Activated naive CD8-positive, alpha-beta T cell treated with anti-CD3 and anti-CD28 coated beads, Interleukin-2, amount 10 ng/mL, durations not matched to agents 7 days and 5 days (primary cell): ENCODE measurements at places on chromosomes 3 and 15. TPM values are rescaled to one million over a fixed set of nuclear protein-coding genes. Genes with fewer than 3 reads are reported as not detected.

GRCh38 chr15:90884719-90885431 is 571 bp downstream of the FES start:
- peaks cover 7% of the 10 kb centered on the region for H3K36me3 ChIP-seq
- no peak for DNase-seq
- peak overlapping the region; percentile 60 for H3K4me3 ChIP-seq
- H3K27ac ChIP-seq = peak overlapping the region; percentile 81

DNA sequence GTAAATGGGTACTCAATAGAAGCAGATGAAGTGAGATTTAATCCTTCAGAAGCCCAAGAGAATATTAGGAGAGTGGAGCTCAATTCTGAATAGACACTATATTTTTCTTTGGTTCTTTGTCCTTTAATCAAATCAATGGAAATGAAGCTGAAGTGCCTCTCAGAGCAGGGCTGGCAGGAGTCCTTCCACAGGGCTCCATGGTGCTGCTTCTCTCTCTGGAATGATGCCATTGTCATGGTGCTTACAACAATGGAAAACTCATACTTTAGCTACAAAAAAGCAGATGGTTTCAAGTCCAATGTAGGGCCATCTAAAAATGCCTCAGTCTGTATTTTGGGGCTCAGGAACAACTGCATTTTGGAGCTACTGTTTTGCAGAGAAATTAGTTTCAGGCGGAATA is 125.1 kb downstream of the SNRK start:
- H3K36me3 ChIP-seq = peaks cover 1% of the 10 kb centered on the region
- no peak overlapping the region for H3K4me3 ChIP-seq
- no peaks in the 10 kb centered on the region for H3K27me3 ChIP-seq
- no peak for DNase-seq
- no peak overlapping the region for H3K27ac ChIP-seq
- H3K4me1 ChIP-seq = peaks cover 7% of the 10 kb centered on the region

The LIPC gene
- 7.4 TPM for total RNA-seq

The GCNT3 gene
- not detected for total RNA-seq

The C2CD4B gene
- not detected for total RNA-seq

The CYP8B1 gene
- total RNA-seq = not detected

The EIF4E3 gene
- total RNA-seq = 64.6 TPM
